ENCODE measurements at places on chromosomes 4 and X.

- no peak for DNase-seq
These were observed 77.0 kb downstream of the PAPSS1 start for GRCh38 chr4:107643021-107643420.

- DNase-seq: no peak
These were observed 465.7 kb upstream of the TENM3 start for GRCh38 chr4:181777518-181777917.

DNA sequence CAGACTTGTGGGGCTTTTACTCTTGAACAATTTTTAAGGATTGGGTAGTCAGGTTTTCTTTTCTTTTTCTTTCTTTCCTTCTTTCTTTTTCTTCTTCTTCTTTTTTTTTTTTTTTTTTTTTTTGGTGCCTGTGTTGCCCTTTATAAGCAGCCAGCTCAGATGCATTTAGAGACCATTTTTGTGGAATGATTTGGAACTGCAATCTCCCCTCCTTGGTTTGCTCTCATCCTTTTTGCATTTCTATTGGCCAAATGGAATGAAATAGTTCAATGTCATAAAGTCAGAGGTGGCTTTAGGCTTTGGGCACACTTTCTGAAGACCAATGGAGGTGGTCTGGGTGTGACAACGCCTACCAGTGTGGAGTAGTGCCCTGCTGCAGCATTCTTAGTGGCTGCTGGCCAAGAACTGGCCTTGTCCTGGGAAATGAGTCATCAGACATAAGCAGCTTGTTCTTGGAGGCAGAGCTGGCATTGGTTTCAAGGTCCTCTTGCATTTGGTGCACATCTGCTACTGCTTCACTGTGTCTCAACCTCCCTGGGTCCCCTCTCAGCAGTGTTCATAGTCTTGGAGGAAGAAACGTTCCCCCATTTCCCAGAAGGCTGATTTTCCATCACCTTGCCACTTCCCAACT, 84.5 kb downstream of the CT47B1 start:
- no peak for DNase-seq

DNA sequence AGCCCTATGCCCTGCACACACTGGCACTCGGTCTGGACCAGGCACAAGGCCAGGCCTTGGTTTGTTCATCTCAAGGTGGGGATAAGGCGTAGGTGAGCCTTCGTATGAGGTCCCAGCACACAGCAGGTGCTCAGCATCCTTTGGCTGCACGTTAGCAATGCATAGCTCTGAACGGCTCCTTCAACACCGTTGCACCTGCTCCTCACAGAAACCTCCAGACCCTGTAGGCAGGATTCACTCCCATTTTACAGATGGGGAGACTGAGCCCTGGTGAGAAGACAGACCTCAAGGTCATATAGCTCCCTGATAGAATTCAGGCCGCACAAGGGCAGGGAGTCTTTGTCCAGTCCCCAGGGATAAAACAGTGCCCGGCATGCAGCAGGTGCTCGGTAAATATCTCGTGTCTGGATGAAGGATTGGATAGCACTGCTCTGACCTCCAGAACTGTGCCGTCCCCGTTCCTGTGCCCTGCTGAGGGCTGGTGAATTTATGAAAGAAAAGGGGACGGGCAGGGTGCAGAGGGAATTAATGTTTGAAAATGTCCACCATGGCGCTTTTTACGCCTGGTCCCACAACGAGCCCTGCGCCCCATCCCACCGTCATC, 2.4 kb downstream of the PPP2R2C start:
- no peak for DNase-seq

GRCh38 chr4:173367946-173368345, 2.8 kb upstream of the SAP30 start:
- no peak for DNase-seq

GRCh38 chr4:189073739-189074138, 866.9 kb upstream of the FRG1 start:
- no peak for DNase-seq
